ENCODE measurements at places on chromosomes 1 and 21.

DNA sequence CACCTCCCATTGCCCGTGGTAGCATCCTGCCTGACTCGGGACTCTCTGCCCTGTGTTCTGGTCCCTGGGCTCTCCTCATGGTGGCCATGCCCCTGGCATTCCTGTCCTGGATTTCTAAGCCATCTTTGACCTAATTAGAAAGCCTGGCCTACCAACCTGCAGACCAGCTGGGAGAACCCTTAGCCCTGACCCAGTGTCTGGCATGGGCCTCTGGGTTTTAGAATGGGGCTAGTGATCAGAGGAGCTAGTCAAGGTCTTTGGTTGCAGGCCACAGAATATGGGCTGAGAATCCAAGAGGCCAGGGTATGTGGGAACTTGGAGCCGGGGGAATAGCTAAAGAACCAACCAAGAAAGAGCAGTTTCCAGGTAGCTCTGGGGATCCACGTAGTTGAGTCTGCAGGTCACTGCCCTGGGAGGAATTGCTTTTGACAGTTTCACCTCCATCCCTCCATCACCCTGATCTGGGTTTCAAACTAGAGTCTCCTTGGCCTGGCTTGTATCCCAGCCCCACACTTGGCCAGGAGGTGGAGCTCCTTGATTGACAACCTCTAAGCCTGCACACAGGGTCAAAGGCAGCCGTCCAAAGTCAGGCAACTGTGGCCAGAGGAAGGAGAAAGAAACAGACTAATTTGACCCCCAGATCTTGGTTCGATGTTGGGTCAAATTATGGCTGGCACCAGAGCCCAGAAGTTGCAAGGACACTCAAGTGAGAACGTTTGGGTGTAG lies 54.7 kb upstream of the ABCG1 start:
- DNase-seq, result no peak

DNA sequence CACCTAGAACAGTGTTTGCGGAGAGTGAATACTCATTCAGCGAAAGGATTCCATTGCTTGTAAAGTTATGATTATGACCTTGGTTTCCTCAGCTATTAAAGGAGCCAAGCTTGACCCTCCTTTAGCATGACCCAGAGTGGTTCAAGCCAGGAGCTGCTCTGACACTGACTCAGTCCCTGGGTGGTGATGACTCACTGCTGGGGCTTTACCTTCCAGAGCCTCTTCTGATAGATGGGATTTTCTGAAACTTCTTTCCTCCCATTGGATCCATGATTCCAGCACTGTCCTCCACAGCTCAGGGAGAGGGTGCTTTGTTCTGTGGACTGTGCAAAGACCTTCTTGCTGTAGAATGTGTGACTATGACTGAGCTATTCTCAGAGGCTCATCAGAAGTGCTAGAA lies 77.4 kb downstream of the S1PR1 start:
- no peak for DNase-seq

- no peak for DNase-seq
Observed at GRCh38 chr1:20376171-20376570, 85.5 kb downstream of the VWA5B1 start.

- DNase-seq, result no peak
Observed at GRCh38 chr1:5915587-5916571, 76.3 kb downstream of the NPHP4 start.
